Midbrain (tissue), 1 donor: ENCODE measurements at places on chromosomes 6 and 20.

DNA sequence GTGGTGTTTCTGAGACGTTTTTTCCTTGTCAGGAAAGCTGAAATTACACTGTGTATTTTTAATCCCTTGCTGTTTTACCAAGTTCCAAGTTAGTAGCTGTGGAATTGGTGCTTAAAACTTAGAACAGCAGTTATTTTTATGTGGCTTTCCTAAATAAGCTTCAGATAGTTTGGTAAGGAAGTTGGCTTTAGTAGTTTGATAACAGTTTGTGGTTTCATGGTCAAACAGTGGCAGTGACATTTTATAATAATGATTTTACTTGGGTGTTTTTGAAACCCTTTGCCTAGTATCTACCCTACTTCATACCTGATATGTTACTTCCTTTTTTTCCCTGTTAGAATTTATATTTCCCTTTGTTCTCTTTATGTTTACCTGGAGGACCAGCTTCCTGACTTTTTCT lies 164.9 kb downstream of the JARID2 start:
- no peak for DNase-seq

DNA sequence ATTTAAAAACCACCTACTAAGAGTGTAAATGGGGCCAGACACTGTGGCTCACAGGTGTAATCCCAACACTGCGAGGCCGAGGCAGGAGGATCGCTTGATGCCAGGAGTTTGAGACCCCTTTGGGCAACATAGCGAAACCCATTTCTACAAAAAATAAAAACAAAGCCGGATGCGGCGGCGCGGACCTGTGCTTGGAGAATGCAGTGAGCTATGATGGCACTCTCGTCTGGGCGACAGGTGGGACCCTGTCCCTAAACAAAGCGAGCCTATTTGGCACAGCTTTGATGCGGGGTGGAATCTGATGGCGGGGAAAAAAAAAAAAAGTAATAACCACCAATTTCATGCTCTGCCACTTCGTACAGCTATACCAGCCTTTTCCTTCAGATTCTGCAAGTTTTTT lies 1.1 kb downstream of the TCP1 start:
- DNase-seq = no peak

DNA sequence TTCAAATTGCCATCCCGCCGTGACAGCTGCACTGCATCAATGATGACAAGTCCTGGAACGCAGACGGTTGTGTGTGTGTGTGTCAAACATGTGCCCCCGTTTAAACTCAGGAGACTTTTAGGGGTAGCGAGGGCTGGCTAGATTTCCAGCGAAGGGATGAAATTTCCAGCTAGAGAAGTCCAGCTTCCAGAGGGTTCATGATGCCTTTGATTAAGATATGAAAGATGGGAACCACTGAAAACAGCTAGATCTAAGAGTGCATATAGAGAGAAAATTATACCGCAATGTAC lies 644 bp downstream of the KIZ start:
- DNase-seq = peak; percentile 23

DNA sequence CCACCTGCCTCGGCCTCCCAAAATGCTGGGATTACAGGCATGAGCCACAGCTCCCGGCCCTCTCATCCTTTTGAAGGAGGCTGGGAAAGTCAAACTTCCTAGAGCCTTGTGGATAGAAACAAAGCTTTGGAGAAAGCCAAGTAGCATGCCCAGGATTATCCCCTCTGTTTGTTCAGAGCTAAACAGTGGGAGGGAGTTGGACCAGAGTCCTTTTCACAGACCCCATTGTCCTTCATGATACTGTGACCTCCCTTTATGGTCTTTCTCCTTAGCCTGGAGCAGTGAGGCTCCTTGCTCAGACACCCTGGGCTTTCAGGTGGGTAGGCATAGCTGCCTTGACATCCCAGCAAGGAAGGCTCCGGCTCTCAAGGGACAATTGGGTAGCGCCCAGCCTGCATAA lies 25.4 kb downstream of the ARFGEF3 start:
- no peak for DNase-seq

GRCh38 chr6:45432977-45433376 lies 55.2 kb upstream of the SUPT3H start:
- DNase-seq = no peak

DNA sequence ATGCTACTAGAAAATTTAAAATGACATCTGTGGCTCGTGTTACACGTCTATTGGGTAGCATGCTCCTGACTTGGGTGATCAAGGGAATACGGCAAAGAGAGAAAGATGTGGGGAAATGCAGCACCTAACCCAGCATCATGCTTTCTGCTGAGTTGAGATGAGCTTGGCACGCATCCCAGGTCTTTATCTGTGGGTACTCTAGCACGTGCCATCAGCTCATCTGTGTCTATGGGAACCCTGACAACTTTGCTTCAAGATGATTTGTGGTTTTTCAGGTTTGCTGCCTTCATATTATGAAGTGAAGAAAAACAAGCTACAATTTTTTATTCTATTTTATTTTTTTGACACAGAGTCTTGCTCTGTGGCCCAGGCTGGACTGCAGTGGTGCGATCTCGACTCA lies 21.0 kb downstream of the RNASET2 start:
- DNase-seq = no peak

DNA sequence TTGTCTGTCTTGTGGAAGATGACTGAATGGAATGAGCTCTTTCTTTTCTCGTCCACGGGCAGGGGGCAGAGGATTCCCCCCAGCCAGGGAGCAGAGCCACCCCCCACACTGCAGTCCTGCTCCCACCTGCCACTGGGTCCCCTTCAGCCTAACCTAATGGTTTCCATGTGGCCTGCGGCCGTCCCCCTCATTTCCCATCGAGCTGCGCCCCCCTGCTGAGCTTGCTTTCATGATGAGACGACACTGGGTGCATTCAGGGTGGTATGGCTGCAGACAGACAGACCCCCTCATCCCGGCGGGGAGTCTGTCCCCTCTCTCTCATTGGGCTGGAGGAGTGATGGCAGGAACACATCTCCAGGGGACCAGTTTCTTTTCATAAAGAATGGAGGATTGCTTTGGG lies 140.8 kb downstream of the DTNBP1 start:
- DNase-seq = no peak

- no peak for DNase-seq
These were observed 1.3 kb downstream of the YWHAB start for GRCh38 chr20:44886828-44887227.

DNA sequence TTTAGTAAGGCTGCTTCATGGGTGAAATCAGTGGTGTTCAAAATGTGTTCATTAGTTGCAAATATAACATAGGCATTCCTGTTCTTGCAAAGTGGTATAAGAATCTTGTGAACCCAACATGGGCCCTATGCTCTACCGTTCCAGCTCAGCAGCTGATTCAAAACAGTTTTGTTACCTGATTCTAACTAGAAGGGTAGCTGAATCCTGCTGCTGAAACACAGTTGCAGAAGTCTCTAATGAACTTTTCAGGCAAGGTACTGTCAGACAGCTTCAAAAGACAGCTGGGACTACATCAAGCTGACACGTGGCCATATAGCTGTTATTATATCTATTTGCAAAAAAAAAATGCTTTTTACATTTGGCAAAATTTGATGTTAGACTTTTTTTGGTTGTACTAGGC lies 22.7 kb downstream of the THEMIS start:
- no peak for DNase-seq

GRCh38 chr20:45377269-45377668 lies 856 bp downstream of the TP53TG5 start:
- no peak for DNase-seq

DNA sequence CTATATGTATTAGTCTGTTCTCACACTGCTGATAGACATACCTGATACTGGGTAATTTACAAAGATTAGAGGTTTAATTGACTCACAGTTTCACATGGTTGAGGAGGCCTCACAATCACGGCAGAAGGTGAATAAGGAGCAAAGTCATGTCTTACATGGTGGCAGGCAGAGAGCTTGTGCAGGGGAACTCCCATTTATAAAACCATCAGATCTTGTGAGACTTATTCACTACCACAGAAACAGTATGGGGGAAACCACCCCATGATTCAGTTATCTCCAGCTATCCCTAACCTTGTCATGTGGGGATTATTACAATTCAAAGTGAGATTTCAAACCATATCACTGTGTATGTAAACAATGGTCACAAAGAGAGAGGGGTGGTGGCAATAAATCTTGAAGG lies 6.6 kb downstream of the CST8 start:
- no peak for DNase-seq
